ENCODE measurements at places on chromosomes 13 and 19. TPM values are rescaled to one million over a fixed set of nuclear protein-coding genes. Genes with fewer than 3 reads are reported as not detected.

SYT3 gene
- total RNA-seq, result 1.4 TPM

FFAR1 gene
- not detected for total RNA-seq

CCNE1 gene
- total RNA-seq, result 26.1 TPM

DNA sequence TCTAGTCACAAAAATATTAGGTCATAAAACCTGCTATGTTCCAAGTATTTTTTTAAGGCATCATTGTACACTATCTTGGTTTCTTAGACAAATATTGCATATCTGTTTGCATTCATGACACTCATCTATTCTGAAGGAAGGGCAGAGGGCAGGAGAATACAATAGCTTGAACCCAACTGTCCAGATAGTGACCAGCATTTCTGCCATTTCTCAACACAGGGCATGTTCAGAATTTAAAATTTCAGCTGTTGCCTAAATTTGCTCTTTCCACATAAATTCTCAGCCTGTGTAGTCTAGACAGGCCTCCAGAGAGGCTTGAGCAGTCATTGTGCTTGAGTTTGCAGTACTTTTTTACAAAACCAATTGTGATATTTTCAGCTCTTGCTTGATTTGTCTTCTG, 119.5 kb downstream of the ZAR1L start:
- no peak overlapping the region for H3K4me3 ChIP-seq
- H3K27me3 ChIP-seq, result no peaks in the 10 kb centered on the region
- no peaks in the 10 kb centered on the region for H3K4me1 ChIP-seq
- H3K36me3 ChIP-seq, result no peaks in the 10 kb centered on the region
- no peak overlapping the region for H3K27ac ChIP-seq

DNA sequence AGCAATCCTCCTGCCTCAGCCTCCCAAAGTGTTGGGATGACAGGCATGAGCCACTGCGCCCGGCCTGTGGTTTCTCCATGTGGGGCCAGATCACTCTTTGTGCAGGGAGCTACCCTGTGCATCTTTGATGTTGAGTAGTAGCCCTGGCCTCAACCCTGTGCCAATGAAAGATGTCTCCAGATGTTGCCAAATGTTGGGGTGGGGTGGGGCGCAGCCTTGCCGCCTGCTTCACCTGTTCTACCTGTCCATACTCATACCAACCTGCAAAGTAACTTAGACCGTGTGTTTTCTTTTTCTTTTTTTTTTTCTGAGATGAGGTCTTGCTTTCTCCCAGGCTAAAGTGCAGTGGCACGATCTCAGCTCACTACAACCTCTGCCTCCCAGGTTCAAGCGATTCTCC, 20.9 kb downstream of the IER2 start:
- no peak overlapping the region for H3K27ac ChIP-seq
- DNase-seq, result no peak
- no peak overlapping the region for H3K4me3 ChIP-seq
- no peaks in the 10 kb centered on the region for H3K36me3 ChIP-seq

- H3K27me3 ChIP-seq, result no peaks in the 10 kb centered on the region
- no peak overlapping the region for H3K4me3 ChIP-seq
- DNase-seq, result no peak
- H3K27ac ChIP-seq, result no peak overlapping the region
Measured at GRCh38 chr19:47663911-47664771, 49.1 kb upstream of the EHD2 start.

- H3K36me3 ChIP-seq, result peaks cover 9% of the 10 kb centered on the region
- peaks cover 21% of the 10 kb centered on the region for H3K4me1 ChIP-seq
- peak overlapping the region; percentile 94 for H3K27ac ChIP-seq
- H3K27me3 ChIP-seq, result no peaks in the 10 kb centered on the region
- peak; percentile 3 for DNase-seq
Measured at GRCh38 chr19:53102756-53103233, 427 bp downstream of the ZNF160 start.

GRCh38 chr13:47594833-47595232, 406.2 kb downstream of the SUCLA2 start:
- no peak overlapping the region for H3K27ac ChIP-seq
- no peak overlapping the region for H3K4me3 ChIP-seq
- H3K4me1 ChIP-seq, result no peaks in the 10 kb centered on the region

Measured in neural crest cell (in vitro differentiated cells).